ENCODE measurements at places on chromosomes 6 and 20. TPM values are rescaled to one million over a fixed set of nuclear protein-coding genes. Genes with fewer than 3 reads are reported as not detected.

GRCh38 chr20:48827855-48828733, at the start of gene PREX1:
Gene PREX1 (minus strand): TSS chr20:48827999. CDS start chr20:48827860, 139 bp downstream.
- peak within 1 kb of the TSS; percentile 95 for H3K4me3 ChIP-seq
- no peaks in the 10 kb centered on the region for H3K27me3 ChIP-seq
- DNase-seq = peak; percentile 93
- H3K36me3 ChIP-seq = peaks cover 8% of the 10 kb centered on the region
- H3K27ac ChIP-seq = peak within 1 kb of the TSS; percentile 95

DNA sequence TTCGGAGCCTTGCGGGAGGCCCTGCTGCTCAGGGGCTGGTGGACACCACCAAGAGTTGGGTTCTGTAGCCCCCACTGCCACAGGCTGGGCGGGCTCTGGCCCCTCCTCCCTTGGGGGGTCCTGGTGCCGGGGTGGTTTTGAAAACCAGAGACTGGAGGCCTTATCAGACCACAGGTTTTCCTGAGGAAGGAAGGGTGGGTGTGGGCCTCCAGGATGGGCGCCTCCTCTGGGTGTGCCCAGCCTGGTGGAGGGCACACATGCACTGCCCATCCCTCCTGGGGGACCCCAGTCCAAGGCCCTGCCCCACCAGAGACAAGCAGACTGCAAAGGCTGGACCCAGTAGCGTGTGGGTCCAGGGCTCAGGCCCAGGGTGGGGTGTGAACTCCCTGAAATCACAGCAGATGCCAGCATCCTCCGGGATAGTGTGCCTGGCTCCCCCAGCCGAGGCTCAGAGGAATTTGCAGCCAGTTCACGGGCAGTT, 13.5 kb upstream of the ZBTB46 start:
- peaks cover 19% of the 10 kb centered on the region for H3K27me3 ChIP-seq
- H3K4me3 ChIP-seq = no peak overlapping the region
- H3K27ac ChIP-seq = no peak overlapping the region
- peaks cover 23% of the 10 kb centered on the region for H3K4me1 ChIP-seq
- DNase-seq = no peak

Gene PCMTD2
- 46.7 TPM for total RNA-seq

Gene KIF6
- total RNA-seq = not detected

- peaks cover 4% of the 10 kb centered on the region for H3K4me1 ChIP-seq
- no peaks in the 10 kb centered on the region for H3K27me3 ChIP-seq
Measured at GRCh38 chr6:111011360-111012142, 29.7 kb downstream of the RPF2 start.

DNA sequence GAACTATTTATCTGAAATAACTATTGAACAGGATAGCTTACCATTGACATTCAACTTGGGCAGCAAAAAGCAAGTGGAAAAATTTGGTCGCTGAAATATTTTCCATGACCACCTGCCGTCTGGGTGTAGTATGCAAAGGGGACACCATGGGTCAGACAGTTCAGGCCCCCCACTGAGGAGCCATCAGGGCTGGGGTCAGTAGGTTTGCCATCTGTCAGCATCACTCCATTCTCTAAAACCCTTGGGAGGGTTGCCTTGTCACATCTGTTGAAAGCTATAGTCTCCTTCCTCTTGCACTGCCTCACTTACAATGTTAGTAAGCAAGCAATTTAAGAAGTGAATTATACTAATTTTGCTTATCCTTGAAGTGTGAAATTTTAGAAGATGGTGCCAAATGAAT, 44.9 kb downstream of the NRN1 start:
- no peaks in the 10 kb centered on the region for H3K36me3 ChIP-seq
- H3K27ac ChIP-seq = no peak overlapping the region
- H3K4me3 ChIP-seq = no peak overlapping the region

Gene SPEF1
- total RNA-seq = not detected

DNA sequence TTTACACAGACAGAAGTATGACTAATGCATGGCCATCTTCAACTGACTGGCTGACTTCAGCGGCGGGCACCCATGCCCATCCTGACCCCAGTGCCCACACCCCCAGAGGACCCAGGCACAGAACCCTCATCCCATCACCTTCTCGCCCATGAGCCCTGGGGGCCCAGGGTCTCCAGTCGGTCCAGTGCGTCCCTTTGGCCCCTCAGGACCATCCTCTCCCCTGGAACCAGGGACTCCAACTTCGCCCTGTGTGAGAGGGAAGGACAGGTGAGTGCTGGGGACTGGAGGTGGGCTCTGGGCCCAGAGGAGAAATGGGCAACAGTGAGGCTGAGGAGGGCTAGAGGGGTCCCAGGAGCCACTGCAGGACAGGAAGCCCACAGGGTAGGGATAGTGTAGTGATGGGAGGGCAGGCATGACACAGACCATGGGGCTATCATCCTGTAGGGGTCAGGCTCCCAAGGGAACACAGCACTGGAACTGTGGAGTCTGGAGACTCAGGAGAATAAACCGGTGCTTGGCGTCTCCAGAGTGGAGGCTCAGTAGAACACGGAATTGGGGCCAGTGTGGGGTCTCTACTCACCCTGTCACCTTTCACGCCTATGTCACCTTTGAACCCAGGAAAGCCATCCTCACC, 16.7 kb downstream of the COL11A2 start:
- no peaks in the 10 kb centered on the region for H3K36me3 ChIP-seq
- H3K4me3 ChIP-seq = no peak overlapping the region
- H3K4me1 ChIP-seq = peaks cover 4% of the 10 kb centered on the region
- H3K27me3 ChIP-seq = peaks cover 11% of the 10 kb centered on the region
- no peak for DNase-seq
- no peak overlapping the region for H3K27ac ChIP-seq

- no peaks in the 10 kb centered on the region for H3K27me3 ChIP-seq
- peaks cover 20% of the 10 kb centered on the region for H3K4me1 ChIP-seq
- H3K4me3 ChIP-seq = no peak overlapping the region
- no peak overlapping the region for H3K27ac ChIP-seq
- no peaks in the 10 kb centered on the region for H3K36me3 ChIP-seq
Measured at GRCh38 chr6:139917951-139918630, 543.6 kb upstream of the CITED2 start.

- no peak overlapping the region for H3K27ac ChIP-seq
- no peaks in the 10 kb centered on the region for H3K36me3 ChIP-seq
- H3K4me1 ChIP-seq = no peaks in the 10 kb centered on the region
- no peak for DNase-seq
Measured at GRCh38 chr6:56988145-56988544, 33.2 kb downstream of the BEND6 start.

Gene ADGRF1
- not detected for total RNA-seq
